Colonic mucosa (tissue), 4 donors: ENCODE measurements at places on chromosomes 3 and 15. TPM values are rescaled to one million over a fixed set of nuclear protein-coding genes. Genes with fewer than 3 reads are reported as not detected.

The DUOXA2 gene
- total RNA-seq, result 48.5 TPM

The CTXN2 gene
- 0.16 TPM for total RNA-seq

The LZTFL1 gene
- 10.5 TPM for total RNA-seq

The EIF4G1 gene
- total RNA-seq, result 524 TPM

The UBA5 gene
- total RNA-seq, result 32.5 TPM

The ECE2 gene
- total RNA-seq, result not detected

- no peak for DNase-seq
These were observed 655.5 kb downstream of the GBE1 start for GRCh38 chr3:81105789-81106488.

GRCh38 chr3:185397676-185398075 is 34.7 kb downstream of the MAP3K13 start:
- DNase-seq, result no peak

GRCh38 chr15:32683906-32684584 is 33.8 kb upstream of the GREM1 start:
- DNase-seq, result no peak

- no peak for DNase-seq
These were observed 1.5 kb downstream of the POLR2M start for GRCh38 chr15:57708047-57708446.

DNA sequence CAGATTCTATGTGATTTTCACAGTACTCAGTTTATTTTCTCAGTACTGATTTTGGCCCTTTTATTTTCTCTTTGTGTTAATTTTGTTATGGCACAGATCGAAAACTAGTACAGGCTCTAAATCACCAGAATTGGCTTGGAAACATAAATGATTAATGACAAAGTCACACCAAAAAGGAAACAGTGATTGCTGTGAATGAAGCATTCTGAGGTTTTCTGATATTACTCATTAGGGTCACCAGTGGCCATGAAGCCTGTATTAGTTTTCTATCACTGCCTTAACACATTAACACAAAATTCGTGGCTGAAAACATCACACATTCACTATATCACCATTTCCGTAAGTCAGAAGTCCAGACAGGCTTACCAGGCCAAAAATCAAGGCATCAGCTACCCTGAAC is 343.0 kb upstream of the THRB start:
- DNase-seq, result no peak

DNA sequence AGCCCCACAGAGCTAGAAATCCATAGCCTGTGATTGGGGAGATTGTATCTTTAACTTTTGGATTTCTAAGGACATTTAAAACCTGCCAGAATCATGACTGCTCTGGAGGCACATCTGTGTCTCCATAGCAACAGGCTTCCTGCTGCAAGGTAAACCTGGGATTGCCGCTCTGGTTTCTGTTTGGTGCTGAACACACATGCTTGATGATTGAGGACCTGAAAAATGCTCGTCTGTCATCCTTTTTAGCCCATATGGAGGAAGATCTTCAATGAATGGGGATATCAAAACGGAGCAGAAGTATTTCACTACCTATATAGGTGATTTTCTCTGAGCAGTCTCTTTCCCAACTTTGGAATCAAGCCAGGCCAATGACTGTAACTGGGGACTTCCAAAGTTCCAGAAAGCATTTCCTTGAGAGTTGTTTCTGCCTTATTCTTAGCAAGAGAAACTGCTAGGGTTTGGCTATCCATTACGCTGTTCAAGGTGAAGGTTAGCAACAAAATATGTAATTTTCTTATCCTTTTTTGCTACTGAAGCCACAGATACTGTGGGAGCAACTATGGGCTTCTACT is 96.5 kb upstream of the TNIK start:
- DNase-seq, result no peak

- no peak for DNase-seq
These were observed 11.8 kb downstream of the CACNA1D start for GRCh38 chr3:53506110-53506762.

- peak; percentile 88 for DNase-seq
These were observed 333.9 kb downstream of the PTPRG start for GRCh38 chr3:61894988-61895935.

DNA sequence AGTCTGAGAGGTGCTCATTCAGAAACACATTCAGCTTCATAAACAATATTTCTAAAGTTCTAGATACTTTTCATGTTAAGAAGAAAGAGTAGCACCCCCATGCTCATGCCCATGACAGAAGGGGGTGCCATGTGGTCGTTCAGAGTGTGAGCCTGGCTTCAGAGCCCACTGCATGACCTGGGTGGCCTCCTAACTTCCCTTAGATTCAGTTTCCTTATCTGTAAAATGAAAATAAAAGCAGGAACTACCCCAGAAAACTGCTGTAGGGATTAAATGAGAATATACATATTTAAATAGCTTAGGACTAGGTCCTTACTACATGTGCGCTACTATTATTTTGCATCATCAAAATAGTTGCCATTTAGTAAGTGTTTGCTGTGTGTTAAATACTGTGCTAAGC is 69.2 kb downstream of the ABHD5 start:
- no peak for DNase-seq

DNA sequence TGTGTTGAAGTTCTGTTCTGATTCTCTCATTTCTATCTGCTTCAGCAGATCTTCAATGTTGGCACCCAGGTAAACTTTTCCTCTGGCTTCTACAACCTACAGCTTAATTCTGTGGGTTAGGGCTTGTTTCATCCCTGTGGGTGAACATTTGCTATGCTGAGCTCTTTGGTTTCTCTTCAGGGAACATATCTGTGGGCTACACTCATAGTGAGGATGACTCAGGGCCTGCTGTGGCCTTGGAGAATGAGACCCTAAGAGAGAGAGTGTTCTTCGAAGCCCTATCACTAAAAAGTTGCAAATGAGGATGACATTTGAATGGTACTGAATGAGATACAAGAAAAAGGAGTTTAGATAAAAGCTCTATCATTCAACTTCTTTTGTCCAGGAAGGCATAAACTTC is 346.2 kb upstream of the CBLB start:
- no peak for DNase-seq

DNA sequence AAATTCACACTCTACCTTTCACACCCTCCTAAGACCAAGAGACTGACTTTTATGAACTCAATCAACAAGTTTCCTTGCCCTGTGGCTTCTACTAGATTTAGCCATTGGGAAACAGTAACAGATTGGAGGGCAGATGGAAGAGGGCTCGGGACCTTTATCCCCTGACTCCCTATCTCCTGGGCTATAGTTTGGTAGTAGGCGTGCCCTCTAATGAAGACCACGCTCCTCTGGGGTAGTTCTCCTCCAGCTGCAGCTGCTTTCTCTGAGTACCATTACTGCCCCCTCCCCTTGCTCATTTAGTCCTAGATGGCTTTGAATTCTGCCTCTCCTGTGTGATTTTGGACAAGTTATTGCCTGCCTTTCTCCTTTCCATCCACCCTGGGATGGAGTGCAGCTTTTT is 33.3 kb downstream of the FMN1 start:
- DNase-seq, result no peak

DNA sequence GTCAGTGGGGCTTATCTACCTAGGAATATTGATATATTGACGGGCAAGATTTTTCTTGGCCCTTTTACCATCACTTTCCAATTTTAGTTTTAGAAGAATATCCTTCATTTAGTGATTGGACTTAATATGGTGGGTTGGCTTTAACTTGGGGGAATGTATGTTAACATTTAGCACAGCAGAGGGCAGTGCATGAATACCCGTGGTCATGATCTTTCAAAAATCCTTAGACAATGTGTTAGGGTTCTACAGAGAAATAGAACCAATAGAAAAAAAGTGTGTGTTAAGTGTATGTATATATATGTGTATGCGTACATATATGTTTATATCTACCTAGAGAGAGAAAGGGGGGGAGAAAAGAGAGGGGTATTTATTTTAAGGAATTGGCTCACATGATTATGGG is 36.9 kb downstream of the GPR171 start:
- DNase-seq, result no peak

GRCh38 chr3:56219894-56220805 is 248.1 kb downstream of the ERC2 start:
- DNase-seq, result no peak

DNA sequence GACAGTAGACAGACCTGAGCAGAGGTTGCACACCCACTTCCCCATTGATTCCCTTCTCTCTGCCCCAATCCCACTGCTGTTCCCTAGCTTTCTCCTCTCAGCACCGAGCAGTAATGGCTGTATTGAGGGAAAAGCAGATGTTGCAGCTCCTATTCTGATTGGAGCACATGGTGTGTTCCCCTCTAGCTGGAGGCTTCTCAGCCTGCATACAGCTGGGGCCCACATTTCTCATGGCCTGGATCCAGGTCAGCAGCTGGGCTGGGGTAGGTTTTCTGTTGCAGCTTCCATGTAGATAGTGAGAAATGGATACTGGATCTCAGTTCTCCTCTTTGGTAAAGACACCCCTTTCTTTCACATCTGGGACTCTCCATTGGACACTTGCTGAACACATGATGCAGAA is 50.1 kb downstream of the RYR3 start:
- DNase-seq, result no peak

DNA sequence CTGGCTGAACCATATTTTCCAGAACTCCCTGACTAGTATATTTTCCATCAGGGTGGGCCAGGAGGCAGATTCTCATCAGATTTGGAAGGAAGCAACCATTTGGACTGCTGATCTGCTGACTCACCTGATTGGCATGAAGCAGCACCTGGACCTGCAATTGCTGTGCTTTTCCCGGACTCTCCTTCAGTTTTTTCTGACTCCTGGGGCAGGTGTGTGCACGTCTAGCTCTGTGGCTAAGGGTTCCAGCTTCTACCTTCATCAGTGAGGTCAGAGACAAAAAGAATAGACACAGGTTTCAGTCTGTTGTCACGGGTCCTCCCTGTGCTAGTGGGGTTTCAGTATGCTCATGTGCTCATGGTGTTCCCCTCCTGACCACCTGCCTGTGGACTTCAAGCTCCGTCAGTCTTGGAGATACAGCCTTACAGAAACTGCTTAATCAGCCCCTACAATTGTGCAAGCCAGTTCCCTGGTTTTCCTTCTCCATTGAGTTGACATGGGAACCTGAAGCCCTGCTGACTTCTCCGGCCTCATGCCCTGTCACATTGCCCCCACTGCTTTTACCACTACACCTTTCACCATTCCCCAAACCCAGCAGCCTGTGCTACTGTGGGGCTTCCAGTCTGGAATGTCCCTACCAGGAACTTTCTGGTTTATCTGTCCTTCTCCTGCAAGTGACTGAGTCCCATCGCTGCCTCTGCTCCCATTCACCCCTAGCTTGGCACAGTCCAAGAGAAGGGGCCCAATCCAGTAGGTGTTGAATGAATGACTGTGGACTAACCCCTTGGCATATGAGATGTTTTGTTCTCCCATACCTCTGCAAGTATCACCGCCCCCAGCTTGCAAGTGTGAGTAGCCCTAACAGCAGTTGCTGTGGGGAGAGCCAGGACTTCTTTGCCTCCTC is 31.7 kb downstream of the HMCES start:
- DNase-seq, result no peak

GRCh38 chr3:171044384-171044783 is 17.9 kb upstream of the SLC2A2 start:
- DNase-seq, result no peak
